ENCODE measurements at places on chromosomes 1 and 21. TPM values are rescaled to one million over a fixed set of nuclear protein-coding genes. Genes with fewer than 3 reads are reported as not detected.
A peak's percentile ranks its signal among the peaks of the same experiment; 100 is the strongest.

DNA sequence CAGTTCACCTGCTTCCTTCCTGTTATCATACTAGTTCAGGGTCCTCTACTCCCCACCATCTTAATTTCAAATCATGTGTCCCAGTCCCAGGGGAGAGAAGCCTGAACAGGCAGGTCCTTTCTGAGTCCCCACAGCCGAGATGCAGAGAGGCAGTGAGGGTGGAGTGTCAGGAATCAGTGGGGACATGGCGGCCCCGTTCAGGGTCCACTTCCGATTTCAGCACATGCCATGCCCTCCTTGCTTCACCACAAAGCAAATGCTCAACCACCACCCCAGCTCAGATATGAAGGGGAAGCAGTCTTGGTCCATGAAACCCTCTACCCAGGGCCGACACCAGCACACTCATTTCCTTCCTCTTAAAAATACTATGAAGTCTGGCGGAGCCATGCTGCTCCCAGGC lies 5.2 kb upstream of the SEMA4A start:
- H3K27ac ChIP-seq = no peak overlapping the region
- no peaks in the 10 kb centered on the region for H3K36me3 ChIP-seq
- no peak for DNase-seq
- H3K4me1 ChIP-seq = no peaks in the 10 kb centered on the region

The RGS1 gene
- 43.4 TPM for total RNA-seq

The BMP8A gene
- not detected for total RNA-seq

DNA sequence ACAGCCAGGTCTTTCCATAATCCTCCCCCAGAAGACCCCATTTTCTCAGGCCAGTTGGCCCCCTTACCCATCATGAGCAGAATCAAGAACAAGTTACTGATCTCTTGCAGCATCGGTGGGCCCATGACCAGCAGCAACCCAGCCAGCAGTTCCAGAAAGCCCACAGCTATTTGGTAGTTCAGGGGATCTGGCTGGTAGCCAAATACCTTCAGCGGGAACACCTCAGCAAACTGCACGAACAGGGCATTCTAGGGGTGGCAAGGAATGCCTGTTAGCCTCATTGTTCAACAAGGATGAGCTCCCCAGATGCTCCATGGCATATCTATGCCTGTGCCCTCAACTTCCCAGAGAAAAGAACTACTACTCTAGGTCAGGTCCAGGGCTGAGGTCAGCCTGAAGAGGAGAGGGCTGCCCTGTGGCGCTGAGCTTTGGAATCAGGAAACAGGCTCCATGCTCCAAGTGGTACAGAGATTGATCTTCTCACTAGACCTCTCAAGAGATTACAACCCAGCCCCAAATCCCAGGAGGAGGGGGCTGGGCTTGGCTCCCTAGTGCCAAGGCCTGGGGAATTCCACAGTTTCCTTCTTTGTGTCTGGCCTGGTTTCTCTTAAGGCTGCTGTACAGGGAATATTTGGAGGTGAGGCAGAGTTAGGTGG lies 1.3 kb downstream of the TMEM35B start:
- H3K4me3 ChIP-seq = peak overlapping the region; percentile 9
- H3K36me3 ChIP-seq = no peaks in the 10 kb centered on the region
- H3K27ac ChIP-seq = peak overlapping the region; percentile 88
- H3K27me3 ChIP-seq = no peaks in the 10 kb centered on the region
- DNase-seq = no peak

DNA sequence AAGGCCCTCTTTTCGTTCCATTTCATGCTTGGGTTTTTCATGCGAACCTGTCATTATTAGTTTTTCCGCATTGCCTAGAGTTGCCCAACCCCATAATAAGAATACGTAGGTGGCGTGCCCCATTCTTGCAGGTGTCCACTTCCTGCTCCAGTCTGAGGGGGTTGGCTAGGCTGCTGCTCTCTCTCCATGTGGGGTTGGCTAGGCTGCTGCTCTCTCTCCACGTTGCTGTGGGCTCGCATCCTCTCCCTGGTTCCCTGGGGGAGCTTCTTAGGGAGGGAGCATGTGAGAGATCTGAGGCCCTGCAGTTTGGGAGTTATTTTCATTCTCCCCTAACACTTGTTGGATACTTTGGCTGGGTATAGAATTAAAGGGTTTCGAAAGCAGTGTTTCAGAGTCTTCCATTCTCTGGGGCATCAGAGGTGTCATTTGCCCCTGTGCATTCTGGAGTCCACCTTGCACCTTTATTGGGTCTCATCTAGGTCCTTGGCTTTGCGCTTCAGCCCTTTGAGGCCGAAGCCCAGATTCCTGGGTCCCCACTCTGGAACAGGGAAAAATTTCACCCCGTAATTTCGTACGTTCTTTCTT lies 8.6 kb downstream of the C1orf35 start:
- no peak overlapping the region for H3K4me3 ChIP-seq
- no peaks in the 10 kb centered on the region for H3K4me1 ChIP-seq
- DNase-seq = no peak
- H3K36me3 ChIP-seq = peaks cover 10% of the 10 kb centered on the region
- H3K27ac ChIP-seq = no peak overlapping the region
- H3K27me3 ChIP-seq = no peaks in the 10 kb centered on the region

GRCh38 chr1:234980645-234981396 lies 147.8 kb downstream of the TOMM20 start:
- no peak overlapping the region for H3K4me3 ChIP-seq
- peaks cover 10% of the 10 kb centered on the region for H3K4me1 ChIP-seq
- no peaks in the 10 kb centered on the region for H3K27me3 ChIP-seq
- peak overlapping the region; percentile 98 for H3K27ac ChIP-seq
- DNase-seq = peak; percentile 95

The KRTAP21-2 gene
- total RNA-seq = not detected

The U2AF1 gene
- total RNA-seq = 6.0 TPM
